ENCODE measurements at places on chromosomes 6 and 20.

- DNase-seq, result no peak
Measured at GRCh38 chr6:111276335-111276734, 189.0 kb downstream of the SLC16A10 start.

DNA sequence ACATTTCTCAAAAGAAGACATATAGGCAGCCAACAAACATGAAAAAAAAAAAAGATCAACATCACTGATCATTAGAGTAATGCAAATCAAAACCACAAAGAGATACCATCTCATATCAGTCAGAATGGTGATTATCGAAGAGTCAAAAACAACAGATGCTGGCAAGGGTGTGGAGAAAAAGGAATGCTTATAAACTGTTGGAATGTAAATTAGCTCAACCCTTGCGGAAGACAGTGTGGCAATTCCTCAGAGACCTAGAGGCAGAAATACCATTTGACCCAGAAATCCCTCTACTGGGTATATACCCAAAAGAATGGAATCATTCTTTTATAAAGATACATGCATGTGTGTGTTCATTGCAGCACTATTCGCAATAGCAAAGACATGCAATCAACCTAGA lies 303.8 kb upstream of the THEMIS start:
- peak; percentile 20 for DNase-seq

DNA sequence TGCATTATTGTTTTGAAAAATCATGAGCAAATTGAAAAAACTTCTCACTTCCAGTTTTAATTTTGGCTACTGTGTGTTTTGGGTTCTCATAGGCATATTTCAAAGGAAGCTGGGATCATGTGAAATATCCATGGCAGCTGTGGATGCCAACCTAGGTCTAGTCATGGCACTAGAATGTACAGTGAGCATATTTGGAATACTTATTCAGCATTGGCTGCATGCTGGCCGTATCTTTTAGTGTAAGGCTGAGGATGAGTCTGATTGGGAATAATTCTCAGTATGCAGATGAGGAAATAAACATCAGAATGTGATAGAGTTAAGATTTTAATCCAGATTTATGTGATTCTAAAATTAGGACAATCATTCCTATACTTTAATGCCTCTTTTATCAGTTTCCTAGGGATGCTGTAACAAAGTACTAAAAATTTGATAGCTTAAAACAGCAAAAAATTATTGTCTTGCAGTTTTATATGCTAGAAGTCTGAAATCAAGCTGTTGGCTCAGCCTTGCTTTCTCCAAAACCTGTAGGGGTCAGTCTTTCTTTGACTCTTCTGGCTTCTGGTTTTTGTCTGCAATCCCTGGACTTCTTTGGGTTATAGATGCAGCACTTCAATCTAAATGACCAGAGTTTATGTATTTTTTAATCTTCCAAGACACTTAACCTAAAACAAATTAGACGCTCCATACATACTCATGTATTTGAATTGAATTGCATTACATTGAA lies 37.7 kb upstream of the DEFB112 start:
- DNase-seq, result peak; percentile 76

- DNase-seq, result no peak
Measured at GRCh38 chr20:51950926-51951325, 148.6 kb upstream of the SALL4 start.

GRCh38 chr6:99017150-99017549 lies 69.4 kb upstream of the FBXL4 start:
- no peak for DNase-seq

All from ELR (cell line).